ENCODE measurements at places on chromosomes 4 and X. TPM values are rescaled to one million over a fixed set of nuclear protein-coding genes. Genes with fewer than 3 reads are reported as not detected.

Gene PCDH11X
- not detected for total RNA-seq

Gene GRIA2
- not detected for total RNA-seq

Gene GASK1B
- total RNA-seq = 2.6 TPM

Gene MAGEE1
- total RNA-seq = 2.8 TPM

Gene SLITRK4
- total RNA-seq = not detected

Gene GAB3
- total RNA-seq = 0.11 TPM

Gene CLCN4
- total RNA-seq = 0.39 TPM

Gene F8
- total RNA-seq = 1.2 TPM

Gene MRPL1
- total RNA-seq = 19.1 TPM

All from hair follicular keratinocyte (primary cell).